ENCODE measurements at places on chromosomes 4 and X.

- H3K4me1 ChIP-seq = peaks cover 7% of the 10 kb centered on the region
- H3K4me3 ChIP-seq = no peak within 1 kb of the TSS
- DNase-seq = no peak
Measured at GRCh38 chr4:158521484-158522088, at the start of gene RXFP1. RXFP1 (plus strand) TSS chr4:158521882; CDS start chr4:158521977, 95 bp downstream.

GRCh38 chr4:102497986-102498385, 3.2 kb upstream of the NFKB1 start:
- H3K4me1 ChIP-seq = peaks cover 6% of the 10 kb centered on the region
- DNase-seq = no peak
- peaks cover 17% of the 10 kb centered on the region for H3K27me3 ChIP-seq
- H3K4me3 ChIP-seq = no peak overlapping the region
- H3K27ac ChIP-seq = no peak overlapping the region
- H3K36me3 ChIP-seq = no peaks in the 10 kb centered on the region

DNA sequence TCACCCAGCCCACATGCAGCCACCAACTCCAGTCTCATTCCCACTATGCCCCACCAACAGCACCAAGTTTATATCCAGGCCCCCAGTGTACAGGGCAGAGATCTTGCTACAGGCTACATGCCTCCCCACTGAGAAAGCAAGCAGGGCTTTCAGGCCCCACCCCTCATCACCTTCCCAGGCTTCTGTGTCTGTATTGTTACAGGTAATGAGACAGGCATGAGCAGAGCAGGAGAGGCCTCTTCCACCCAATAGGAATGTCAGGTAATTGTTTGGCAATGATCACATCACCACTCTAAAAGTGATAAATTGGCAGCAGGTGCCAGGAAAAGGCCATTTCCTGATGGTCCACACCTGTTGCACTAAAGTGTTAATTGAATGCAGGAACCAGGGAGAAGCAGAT, 102.5 kb downstream of the ZNF518B start:
- no peaks in the 10 kb centered on the region for H3K36me3 ChIP-seq
- no peaks in the 10 kb centered on the region for H3K4me1 ChIP-seq
- no peak overlapping the region for H3K4me3 ChIP-seq
- no peak for DNase-seq

- H3K27ac ChIP-seq = no peak overlapping the region
- H3K4me1 ChIP-seq = no peaks in the 10 kb centered on the region
- H3K27me3 ChIP-seq = no peaks in the 10 kb centered on the region
- H3K36me3 ChIP-seq = no peaks in the 10 kb centered on the region
- no peak overlapping the region for H3K4me3 ChIP-seq
Measured at GRCh38 chrX:49958727-49959485, 36.5 kb downstream of the CLCN5 start.

GRCh38 chr4:65508168-65508567, 162.1 kb downstream of the EPHA5 start:
- H3K27me3 ChIP-seq = no peaks in the 10 kb centered on the region
- H3K36me3 ChIP-seq = no peaks in the 10 kb centered on the region
- no peak for DNase-seq
- no peak overlapping the region for H3K27ac ChIP-seq

DNA sequence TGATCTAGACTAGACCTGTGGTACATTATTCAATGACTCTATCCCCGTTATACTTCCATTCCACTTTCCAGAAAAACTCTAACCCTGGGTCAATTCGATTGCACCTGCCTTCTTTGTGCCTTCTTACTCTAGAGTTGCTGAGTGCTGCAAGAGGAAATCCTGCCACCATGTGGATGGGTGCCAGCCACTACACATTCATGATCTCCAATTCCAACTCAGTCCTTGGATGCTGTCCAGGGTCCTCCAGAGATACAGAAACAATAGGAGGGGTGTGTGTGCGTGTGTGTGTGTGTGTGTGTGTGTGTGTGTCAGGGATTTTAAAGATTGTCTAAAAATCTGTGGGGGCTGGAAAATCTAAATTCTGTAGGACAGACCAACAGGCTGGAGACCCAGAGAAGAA, 42.9 kb upstream of the INTS6L start:
- peak; percentile 75 for DNase-seq
- no peaks in the 10 kb centered on the region for H3K27me3 ChIP-seq
- H3K36me3 ChIP-seq = no peaks in the 10 kb centered on the region
- no peak overlapping the region for H3K4me3 ChIP-seq
- H3K4me1 ChIP-seq = no peaks in the 10 kb centered on the region
- H3K27ac ChIP-seq = no peak overlapping the region

GRCh38 chr4:94722748-94723147, 35.0 kb upstream of the BMPR1B start:
- H3K36me3 ChIP-seq = no peaks in the 10 kb centered on the region
- no peak overlapping the region for H3K27ac ChIP-seq
- no peak overlapping the region for H3K4me3 ChIP-seq

DNA sequence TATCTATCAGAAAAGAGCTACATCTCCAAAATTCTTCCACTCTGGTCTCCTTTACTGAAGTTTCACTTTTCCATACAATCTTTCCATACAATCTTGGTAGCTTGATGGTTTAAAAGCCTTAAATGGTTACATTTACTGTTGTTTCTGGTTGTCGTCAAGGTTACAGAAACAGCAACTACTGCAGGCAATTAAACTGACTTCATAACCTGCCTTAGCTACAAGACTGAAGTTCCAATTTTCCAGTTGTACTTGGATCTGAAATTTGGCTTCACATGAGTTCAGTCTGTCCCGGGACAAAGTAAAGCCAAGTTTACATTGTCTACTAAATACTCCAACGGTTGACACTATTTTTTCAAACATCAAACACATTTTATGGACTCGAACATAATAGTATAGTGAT, 326.4 kb downstream of the ANKRD50 start:
- no peaks in the 10 kb centered on the region for H3K36me3 ChIP-seq
- no peak for DNase-seq
- H3K27me3 ChIP-seq = no peaks in the 10 kb centered on the region
- no peaks in the 10 kb centered on the region for H3K4me1 ChIP-seq
- H3K4me3 ChIP-seq = no peak overlapping the region

DNA sequence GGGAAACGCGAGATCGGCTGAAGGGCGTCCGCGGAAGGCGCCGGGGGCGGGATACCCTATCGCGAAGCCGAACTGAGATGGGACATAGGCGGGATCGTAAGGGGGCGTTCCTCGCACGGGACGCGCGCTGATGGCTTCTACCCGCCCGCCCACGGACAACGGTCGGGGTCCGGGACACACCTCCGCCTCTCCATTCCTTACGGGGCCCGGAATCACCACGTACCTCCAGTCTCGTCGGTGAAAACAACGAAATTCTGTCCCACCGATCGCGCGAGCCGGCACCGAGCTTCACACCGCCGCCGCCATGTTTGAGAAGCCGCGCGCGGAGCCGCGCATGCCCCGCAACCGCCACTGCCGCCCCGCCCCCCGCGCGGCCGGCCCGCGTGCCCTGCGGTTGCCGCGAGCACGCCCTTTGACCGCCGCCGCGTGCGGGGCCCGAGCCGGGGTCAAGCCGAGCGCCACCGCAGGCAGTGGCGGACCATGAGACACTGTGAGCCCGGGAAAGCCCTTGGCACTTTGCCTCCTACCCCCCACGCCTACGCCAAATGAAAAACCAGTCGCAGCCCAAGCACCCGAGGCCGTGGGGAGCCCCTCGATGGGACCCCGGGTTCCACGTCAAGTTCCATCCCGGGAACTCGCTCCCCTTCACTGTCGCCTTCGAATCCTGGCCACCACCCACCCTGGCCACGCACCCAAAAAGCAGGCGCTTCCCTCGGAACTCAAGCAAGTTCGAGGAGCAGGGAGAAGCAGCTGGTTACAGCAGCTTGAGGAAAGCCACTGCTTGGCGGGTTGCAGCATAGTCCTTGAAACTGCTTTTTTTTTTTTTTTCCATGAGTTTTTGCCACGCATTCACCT, at the start of gene SCML2:
Gene SCML2 (minus strand): TSS at position 320 of the 855 bp plus-strand sequence. CDS start 20,617 bp downstream, outside the sequence.
- peak within 1 kb of the TSS; percentile 60 for H3K4me3 ChIP-seq
- H3K4me1 ChIP-seq = peaks cover 11% of the 10 kb centered on the region
- H3K27ac ChIP-seq = no peak within 1 kb of the TSS
- H3K27me3 ChIP-seq = peaks cover 26% of the 10 kb centered on the region

DNA sequence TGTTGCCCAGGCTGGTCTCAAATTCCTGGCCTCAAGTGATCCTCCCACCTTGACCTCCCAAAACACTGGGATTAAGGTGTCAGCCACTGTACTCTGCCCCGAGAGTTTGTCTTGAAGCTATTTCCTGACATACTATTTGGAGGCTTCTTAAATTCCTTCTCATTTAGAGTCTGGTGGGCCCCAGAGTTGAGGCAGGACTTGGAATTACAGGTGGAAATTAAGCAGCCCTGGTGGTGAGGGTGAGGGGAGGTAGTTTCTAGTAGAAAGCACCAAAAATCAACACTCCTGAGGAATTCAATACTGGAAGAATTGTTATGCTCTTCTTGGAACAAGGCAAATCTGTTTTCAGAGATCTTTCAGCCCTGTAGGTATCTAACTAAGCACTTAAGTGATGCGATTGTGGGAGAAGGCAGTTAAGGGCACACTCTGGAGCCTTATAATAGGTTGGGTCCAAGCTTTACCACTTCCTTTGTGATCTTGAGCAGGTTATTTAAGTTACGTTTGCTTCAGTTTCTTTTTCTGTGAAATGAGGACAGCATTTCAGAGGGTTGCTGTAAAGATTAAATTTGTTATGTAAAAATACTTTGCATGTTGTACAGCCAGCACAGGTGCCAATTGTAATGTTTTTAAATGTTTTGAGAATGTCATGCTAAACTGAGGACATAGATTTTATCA, 200.7 kb downstream of the SOWAHB start:
- peaks cover 54% of the 10 kb centered on the region for H3K4me1 ChIP-seq
- DNase-seq = no peak
- H3K27me3 ChIP-seq = no peaks in the 10 kb centered on the region
- H3K27ac ChIP-seq = peak overlapping the region; percentile 51
- H3K4me3 ChIP-seq = no peak overlapping the region

- DNase-seq = no peak
- no peaks in the 10 kb centered on the region for H3K27me3 ChIP-seq
- H3K27ac ChIP-seq = no peak overlapping the region
- H3K36me3 ChIP-seq = no peaks in the 10 kb centered on the region
- no peak overlapping the region for H3K4me3 ChIP-seq
Measured at GRCh38 chrX:10233696-10234095, 76.9 kb downstream of the CLCN4 start.

DNA sequence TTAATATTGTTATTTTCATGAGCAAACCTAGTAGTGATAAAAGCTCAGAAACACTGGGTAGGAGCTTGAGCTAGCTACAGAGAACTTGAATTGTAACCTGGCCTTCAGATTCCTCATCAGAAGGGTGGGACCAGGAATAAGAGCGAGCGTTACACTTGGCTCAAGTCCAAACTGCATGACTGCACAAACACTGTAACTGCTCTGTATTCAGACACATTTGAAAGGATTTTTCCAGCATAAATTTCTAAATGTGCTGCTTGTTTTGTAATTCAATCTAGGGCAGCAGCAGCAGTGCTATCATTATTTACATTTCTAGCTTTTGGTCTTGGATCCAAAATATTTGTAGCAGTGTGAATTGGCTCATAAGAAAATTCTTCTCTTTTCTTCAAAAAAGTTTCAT, 133.0 kb upstream of the TMLHE start:
- no peak for DNase-seq
- no peaks in the 10 kb centered on the region for H3K36me3 ChIP-seq
- no peak overlapping the region for H3K27ac ChIP-seq
- H3K4me1 ChIP-seq = no peaks in the 10 kb centered on the region
- H3K27me3 ChIP-seq = no peaks in the 10 kb centered on the region

DNA sequence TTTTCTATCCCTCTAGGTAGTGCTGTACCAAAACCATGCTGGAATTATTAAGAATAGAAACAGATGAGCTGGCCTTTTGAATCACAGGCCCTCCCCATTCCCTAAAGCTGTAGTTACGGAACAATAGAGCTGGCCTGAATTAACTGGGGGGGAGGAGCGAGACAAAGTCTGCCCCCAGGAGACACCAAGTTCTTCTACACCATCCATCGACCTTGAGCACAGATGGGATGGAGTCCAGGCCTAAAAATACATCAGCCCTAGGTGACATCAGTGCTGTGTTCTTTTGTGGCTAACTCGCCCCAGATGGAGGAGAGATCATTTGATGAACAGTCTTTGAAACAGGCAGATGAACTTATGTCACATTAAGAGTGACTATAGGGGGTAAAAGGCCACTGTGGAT, 49.6 kb downstream of the LHFPL1 start:
- no peaks in the 10 kb centered on the region for H3K36me3 ChIP-seq
- no peaks in the 10 kb centered on the region for H3K4me1 ChIP-seq
- no peak overlapping the region for H3K27ac ChIP-seq
- DNase-seq = no peak
- H3K27me3 ChIP-seq = no peaks in the 10 kb centered on the region

DNA sequence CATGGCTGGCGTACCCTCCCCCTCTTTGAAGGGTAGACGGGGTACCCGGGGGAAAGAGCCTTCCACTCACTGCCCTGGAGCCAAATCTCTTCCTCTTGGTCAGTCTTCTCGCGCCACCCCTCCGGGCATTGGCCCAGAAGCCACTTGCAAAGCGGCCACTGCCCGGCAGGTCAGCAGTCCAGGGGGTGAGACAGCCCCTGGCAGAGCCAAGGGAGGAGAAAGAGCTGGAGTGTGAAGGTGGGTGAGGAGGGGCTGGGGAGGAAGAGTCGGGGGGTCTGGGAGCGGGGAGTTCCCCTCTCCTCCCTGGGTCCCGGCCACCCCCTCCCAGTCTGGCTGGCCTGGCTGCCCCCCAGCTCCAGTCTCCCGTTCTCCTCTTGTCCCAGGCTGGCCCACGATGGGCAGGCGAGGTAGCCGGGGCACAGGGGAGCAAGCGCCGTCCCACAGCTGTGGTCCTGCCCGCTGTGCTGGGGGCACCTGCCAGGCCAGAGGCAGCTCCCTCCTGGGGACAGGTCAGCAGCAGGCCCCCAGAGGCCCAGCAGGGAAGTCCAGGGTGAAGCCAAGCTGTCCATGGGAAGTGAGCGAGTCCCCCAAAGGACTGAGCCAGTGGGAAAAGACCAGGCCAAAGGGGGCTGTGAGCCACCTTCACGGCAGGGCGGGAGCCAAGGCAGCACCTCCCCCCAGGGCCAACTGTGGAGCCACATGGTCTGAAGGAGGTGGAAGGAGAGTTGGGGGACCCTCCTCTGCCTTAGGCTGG, 21.6 kb upstream of the DUSP9 start:
- H3K27ac ChIP-seq = no peak overlapping the region
- H3K36me3 ChIP-seq = no peaks in the 10 kb centered on the region
- DNase-seq = no peak
- no peaks in the 10 kb centered on the region for H3K27me3 ChIP-seq

DNA sequence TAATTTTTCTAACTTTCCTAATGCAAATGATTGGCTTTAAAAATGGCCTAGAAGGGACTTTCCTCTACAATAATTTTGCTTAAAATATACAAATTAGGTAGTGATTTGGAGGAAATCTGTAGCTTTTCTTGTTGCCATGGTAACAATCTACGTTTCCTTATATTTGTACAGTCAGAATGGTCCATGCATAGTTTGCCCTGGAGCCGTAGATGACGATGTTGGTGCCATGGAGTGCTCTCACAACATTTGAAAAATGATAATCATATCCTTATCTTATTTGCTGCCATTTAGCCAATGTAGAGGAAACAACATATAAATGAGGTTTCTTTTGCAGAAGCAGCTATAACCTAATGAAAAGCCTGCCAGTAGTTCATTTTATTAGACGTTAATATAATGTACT, 89.0 kb upstream of the NMU start:
- no peaks in the 10 kb centered on the region for H3K27me3 ChIP-seq
- no peak for DNase-seq
- H3K4me1 ChIP-seq = no peaks in the 10 kb centered on the region
- no peaks in the 10 kb centered on the region for H3K36me3 ChIP-seq
- no peak overlapping the region for H3K27ac ChIP-seq
